ENCODE measurements at places on chromosomes 12 and 14.

- DNase-seq = no peak
Observed at GRCh38 chr12:11630046-11630706, 19.3 kb upstream of the ETV6 start.

GRCh38 chr14:54550514-54550913 lies 16.4 kb upstream of the SAMD4A start:
- DNase-seq = no peak

DNA sequence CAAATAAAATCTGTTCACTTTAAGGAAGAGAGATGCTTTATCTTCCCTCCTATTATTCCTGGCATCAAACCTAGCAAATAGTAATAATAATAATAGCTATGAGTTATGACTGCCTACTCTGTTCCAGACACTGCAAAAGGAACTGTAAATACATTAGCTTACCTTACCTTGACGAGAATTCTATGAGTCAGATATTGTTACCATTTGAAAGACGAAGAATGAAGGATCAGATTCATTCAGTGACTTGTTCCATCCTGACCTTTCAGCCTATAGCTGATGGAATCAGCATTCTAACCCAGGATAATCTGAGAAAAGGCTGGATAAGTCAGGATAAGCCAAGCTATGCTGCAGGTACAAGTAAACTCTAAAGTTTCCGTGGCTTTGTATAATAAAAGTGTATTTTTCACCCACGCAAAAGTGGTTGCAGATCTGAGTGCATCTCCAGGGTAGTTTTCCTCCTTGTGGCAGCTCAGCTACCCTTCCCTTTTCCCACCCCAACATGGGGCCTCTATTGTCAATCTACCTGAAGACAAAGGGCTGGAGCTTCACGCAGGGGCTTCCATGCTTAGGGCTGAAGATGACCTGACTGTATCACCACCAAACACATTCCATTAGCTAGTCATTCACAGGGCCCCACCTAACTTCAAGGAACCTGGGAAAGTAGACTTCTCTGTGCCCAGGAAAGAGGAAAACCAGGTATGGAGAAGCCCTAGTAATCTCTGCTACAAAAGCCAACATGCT lies 57.2 kb upstream of the CCND2 start:
- DNase-seq = no peak

DNA sequence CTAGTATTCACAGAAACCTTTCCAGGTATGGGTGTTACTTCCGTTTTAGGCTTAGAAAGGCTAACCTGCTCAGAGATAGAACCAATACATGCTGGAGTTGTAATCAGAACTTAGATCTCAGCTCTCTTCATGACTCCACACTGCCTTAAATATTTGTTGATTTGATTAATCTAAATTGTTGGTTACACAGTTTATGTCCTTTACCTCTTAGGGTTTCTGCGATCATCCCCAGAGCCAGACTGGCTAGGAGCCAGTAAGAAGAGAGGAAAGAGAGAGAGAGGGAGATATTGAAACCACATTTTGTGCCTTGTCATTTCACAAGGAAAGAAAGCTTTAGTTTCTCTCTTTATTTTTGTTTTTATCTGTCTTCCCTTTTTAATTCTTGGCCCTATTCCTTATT lies 16.8 kb upstream of the MGP start:
- DNase-seq = no peak

DNA sequence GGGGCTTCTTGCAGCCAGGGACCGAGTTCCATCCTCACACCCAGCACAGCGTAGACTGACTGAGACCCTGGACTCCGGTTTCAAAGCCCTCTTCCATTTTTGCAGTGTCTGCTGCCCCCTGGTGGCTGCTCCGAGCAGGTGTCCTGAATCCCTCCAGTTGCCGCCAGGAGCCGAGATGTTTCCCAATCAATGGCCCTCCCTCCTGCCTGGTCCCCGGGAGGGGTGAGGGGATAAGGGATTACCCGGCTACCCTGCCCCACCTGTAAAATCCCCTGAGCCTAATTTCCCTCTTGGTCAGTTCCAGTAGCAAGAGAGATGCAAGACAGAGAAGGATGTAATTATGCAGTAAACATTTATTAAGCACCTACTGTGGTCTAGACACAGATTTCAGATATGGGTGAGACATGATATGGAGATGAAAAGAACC lies 55.0 kb downstream of the PHETA1 start:
- DNase-seq = peak; percentile 57

- no peak for DNase-seq
Observed at GRCh38 chr14:104634886-104635570, 30.5 kb upstream of the TMEM179 start.

DNA sequence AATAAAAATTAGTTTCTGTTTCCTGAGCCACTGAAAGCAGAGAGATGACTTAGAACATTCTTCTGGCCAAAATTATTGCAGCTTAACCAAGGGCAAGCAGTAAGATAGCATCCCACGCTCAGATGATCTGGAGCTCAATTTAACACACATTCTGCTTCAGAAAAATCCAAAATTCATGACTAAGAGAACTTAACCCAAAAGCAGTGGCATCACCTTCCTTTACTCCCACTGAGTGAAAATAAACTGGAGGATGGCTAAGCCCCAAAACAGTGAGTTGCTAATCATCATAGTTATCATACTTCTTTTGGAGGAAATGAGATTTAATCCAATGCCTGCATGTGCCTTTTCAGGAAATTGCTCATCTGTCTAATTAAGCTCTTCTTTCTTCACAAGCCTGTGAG lies 195.4 kb downstream of the DUSP6 start:
- DNase-seq = no peak

DNA sequence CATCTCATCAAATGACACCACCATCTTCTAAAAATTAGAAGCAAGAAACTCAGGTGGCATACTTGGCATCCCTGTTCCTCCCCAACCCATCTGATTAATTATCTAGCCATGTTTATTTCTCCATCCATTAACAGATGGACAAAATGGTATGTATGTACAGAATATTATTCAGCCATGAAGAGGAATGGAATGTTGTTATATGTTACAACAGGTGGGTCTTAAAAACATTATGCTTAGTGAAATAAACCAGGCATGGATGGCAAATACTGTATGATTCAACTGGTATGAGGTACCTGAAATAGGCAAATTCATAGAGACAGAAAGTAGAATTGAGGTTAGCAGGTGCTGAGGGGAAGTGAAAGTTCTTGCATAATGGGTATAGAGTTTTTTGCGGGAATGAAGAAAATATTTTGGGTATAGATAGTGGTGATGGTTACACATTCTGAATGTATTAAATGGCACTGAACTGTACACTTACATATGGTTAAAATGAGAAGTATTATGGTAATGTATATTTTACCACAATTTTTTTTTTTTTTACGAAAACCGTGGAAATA lies 17.5 kb downstream of the YY1 start:
- DNase-seq = no peak

- no peak for DNase-seq
Observed at GRCh38 chr12:74551291-74551690, 13.7 kb downstream of the ATXN7L3B start.

DNA sequence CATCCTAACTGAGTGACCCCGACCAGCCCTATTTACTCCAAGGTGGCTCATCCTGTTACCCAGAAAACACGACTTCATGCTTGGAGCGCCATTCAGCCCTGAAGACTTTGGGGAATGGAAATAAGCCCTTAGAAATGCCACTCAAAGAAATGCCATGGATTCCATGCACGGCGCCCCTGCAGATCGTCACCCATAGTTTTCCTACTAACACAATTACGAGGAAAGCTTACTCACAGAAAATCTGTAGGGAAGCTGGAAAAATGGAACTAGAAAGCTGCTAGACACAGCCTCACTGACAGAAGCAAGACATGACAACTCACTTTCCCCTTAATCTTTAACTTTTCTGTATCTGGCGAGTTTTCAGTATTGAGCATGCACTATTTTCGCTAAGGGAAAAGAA lies 19.5 kb downstream of the NUAK1 start:
- no peak for DNase-seq

- DNase-seq = no peak
Observed at GRCh38 chr14:23915559-23915958, 38.0 kb upstream of the DHRS4 start.

GRCh38 chr12:13205809-13206559 lies 9.5 kb downstream of the EMP1 start:
- DNase-seq = peak; percentile 93

DNA sequence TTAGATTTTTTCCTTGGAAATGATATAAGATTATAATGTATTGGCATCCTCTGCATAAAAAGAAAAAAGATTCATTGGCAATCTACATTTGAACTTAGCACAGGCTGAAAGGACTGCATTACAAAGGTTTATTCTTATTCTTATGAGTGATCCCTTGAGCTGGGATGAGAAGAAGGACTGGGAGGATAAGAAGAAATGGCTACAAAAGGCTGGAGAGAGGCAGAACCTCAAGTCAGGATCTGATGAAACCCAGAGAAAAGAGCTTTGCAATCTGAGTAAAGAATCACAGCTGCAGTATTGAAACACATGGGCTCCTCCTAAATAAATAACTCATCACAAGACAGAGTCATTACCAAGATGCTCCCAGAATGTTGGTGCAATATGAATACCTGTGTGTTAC lies 1635.4 kb upstream of the FLRT2 start:
- DNase-seq = no peak

DNA sequence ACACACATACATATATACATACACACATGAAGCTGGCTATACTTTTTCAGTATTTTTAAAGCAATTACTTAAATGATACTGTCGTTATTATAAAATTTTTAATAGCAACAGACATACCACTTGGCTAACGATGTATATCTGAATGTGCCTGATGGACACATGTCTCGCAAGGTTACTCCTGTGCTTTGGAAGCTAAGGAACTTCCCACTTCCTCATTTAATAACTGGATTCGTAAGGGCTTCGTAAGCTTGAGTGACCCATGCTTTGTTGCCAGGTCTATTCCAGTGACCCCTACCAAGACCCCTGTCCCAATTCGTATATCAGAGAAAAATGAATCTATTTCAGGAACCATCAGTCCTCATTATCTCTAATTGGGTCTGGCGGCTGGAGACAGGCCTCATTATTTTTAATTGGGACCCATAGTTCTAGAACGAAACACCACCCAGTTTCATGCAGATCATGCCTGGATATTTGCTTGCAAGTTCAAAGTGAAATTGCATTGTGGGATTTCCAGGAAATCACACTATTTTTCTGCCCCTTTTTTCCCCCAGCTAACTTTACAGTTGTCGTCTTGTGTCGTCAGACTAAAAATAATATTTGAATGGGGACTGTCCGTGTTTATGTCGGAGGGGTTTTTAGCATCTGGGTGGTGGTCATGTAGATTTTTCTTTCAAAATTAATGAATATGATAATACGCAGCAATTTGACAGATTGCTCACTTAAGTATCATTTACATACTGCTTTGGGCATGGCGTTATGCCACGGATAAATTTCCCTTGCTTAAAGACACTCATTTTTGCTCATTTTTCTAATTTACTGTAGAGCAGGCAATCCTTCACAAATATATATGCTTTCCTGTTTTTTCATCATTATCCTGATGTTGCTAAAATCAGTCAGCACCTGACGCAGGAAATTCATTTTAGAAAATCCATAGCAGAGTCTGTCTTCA lies 17.1 kb upstream of the MYO1H start:
- no peak for DNase-seq

DNA sequence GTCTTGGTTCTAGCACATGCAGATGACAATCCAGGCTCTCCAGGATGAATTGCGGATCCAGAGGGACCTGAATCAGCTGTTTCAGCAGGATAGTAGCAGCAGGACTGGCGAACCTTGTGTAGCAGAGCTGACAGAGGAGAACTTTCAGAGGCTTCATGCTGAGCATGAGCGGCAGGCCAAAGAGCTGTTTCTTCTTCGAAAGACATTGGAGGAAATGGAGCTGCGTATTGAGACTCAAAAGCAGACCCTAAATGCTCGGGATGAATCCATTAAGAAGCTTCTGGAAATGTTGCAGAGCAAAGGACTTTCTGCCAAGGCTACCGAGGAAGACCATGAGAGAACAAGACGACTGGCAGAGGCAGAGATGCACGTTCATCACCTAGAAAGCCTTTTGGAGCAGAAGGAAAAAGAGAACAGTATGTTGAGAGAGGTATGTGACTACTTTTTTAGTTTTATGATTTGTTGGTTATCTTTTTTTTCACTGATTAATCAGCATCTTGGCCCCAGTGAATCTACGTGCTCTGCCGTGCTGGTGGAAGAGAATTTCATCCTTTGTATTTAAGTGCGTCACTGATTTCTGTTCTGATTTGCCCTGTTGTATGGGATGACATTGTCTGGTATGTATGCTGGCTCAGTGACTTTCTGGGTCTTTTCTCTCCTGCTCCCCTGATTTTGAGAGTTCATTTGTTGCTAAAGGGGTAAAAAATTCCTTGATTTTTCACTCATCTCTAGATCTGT lies 92.3 kb downstream of the ERC1 start:
- no peak for DNase-seq

DNA sequence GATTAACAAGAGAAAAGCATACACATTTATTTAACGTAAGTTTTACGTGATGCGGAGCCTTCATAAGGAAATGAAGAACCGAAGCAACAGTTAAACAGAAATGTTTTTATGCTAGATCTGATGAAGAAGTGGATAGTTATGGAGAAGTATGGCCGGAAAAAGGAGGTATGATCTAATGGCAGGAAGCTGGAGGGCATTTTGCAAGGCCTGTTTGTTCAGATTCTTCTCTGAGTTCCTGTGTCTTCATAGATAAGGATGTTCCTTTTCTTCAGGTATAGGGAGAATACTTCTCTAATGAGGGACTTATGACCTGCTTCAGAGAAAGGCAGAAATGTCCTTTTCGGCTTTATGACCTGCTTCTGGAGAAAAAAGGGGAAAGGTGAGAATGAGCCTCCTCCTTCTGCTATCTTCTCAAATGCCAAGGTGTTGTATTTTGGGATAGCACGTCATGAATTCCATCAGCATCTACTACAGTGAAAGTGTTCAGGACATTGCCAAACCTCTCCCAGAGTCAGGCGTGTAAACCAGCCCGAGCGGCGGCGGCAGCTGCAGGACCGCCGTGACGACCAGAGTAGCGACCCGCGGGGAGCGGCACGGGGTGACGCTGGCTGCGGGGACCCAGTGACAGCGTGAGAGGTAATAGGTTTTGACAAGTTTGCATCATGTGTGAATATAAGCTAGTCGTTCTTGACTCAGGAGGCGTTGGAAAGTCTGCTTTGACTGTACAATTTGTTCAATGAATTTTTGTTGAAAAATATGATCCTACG lies 33.7 kb upstream of the SGPP1 start:
- DNase-seq = no peak

DNA sequence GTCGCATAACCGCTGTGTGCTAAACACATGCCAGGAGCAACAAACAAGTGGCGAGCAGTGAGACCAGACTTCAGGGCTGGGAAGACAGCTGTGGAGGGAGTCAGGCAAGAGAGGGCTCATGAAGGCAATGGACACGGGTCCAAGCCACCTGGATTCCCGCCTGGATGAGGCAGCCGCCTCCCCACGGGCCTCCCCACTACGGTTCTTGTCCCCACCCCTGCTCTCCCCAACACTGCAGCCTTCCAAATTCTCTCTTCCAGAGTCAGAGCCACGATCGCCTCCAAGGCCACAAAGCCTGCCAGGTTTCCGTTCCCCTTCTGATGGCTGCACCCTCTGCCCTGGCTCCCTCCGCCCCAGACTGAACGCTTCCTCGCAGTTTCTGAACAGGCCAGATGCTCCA lies 36.1 kb upstream of the PIWIL1 start:
- DNase-seq = no peak

- DNase-seq = no peak
Observed at GRCh38 chr12:128637642-128638606, 185.8 kb downstream of the SLC15A4 start.

- DNase-seq = no peak
Observed at GRCh38 chr12:110035534-110036104, 12.7 kb downstream of the C12orf76 start.
